Suppressor macrophage treated with lipopolysaccharide for 1 hour (primary cell): ENCODE measurements at places on chromosomes 11 and 22.

- no peak for DNase-seq
Observed at GRCh38 chr11:95359756-95360155, 128.8 kb upstream of the SESN3 start.

GRCh38 chr22:30655532-30655931 lies 12.1 kb downstream of the DUSP18 start:
- DNase-seq = no peak

DNA sequence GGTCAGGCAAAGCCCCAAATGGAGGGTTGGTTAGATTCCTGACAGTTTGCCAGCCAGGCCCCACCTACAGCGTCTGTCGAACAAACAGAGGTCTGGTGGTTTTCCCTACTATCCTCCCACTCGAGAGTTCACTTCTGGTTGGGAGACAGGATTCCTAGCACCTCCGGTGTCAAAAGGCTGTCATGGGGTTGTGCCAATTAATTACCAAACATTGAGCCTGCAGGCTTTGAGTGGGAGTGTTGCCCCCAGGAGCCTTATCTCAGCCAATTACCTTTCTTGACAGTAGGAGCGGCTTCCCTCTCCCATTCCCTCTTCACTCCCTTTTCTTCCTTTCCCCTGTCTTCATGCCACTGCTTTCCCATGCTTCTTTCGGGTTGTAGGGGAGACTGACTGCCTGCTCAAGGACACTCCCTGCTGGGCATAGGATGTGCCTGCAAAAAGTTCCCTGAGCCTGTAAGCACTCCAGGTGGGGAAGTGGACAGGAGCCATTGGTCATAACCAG lies 4.7 kb upstream of the TTC36 start:
- no peak for DNase-seq

DNA sequence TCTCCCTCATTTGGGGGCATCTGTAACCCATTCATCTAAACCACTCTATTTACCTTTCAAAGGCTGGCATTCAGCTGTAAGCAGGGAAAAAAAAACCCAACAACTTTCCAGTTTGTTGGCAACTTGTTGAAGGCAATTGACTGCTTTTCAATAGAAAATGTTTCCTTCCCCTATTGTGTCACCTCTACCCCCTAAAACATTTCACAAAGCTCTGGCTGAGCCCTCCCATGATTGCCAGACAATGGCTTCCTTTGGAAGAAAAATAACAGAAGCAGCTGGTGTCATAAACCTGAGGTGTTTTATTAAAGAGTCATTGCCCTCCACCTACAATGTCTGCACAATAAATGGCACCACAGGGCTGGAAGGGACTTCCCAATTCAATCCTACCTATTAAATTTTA lies 22.1 kb upstream of the PSMA1 start:
- DNase-seq = peak; percentile 37

GRCh38 chr11:61586792-61587430 lies 6.0 kb upstream of the SYT7 start:
- no peak for DNase-seq

DNA sequence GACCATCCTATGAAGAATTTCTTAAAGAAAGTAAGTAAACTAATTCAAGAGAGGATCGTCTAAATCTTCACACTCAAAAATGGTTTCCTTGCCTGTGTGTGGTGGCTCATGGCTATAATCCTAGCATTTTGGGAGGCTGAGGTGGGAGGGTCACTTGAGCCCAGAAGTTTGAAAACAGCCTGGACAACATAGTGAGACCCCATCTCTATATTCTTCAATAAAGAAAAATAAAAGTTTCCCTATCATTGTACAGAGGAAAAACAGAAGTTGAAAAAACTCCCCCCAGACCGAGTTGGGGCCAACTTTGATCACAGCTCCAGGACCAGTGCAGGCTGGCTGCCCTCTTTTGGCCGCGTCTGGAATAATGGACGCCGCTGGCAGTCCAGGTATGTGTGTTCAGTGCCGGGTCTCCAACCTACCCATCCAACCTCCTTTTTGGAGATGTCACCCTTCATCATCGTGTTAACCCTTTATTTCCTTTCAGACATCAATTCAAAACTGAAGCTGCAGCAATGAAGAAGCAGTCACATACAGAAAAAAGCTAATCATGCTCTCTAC lies 3.0 kb downstream of the RPS25 start:
- no peak for DNase-seq

DNA sequence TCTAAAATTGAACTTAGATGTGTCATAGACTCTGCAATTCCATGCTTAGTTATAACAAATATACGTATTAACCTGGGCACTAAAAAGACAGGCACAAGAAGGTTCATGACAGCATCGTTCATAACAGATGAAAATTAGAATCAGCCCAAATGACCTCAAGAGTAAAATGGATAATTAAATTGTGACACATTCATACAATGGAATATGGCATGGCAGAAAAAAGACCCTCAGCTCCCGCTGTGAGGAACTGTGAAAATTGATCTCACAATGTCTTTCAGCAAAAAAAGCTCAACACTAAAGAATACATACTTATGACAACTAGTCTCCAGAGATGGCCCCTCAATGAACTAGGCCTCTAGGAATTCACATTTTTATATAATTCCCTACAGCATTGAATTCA lies 386.0 kb downstream of the GUCY1A2 start:
- DNase-seq = no peak
